ENCODE measurements at places on chromosomes 1 and 21. TPM values are rescaled to one million over a fixed set of nuclear protein-coding genes. Genes with fewer than 3 reads are reported as not detected.

CELA3A gene
- total RNA-seq: not detected

RPE65 gene
- total RNA-seq: not detected

CRABP2 gene
- total RNA-seq: 1.2 TPM

E2F2 gene
- total RNA-seq: 36.1 TPM

NGF gene
- total RNA-seq: not detected

LYPD8 gene
- not detected for total RNA-seq

ZCCHC17 gene
- 34.2 TPM for total RNA-seq

SERINC2 gene
- total RNA-seq: not detected

ERO1B gene
- total RNA-seq: 3.7 TPM

FOXE3 gene
- not detected for total RNA-seq

CLDN17 gene
- total RNA-seq: not detected

OR2G2 gene
- total RNA-seq: not detected

PLA2G2C gene
- total RNA-seq: not detected

AK5 gene
- total RNA-seq: 6.6 TPM

CCDC185 gene
- total RNA-seq: not detected

SELP gene
- 1.1 TPM for total RNA-seq

RGS16 gene
- total RNA-seq: 68.1 TPM

SPRR2D gene
- not detected for total RNA-seq

DNTTIP2 gene
- total RNA-seq: 114 TPM

TDRD5 gene
- total RNA-seq: not detected

All from activated naive CD8-positive, alpha-beta T cell treated with anti-CD3 and anti-CD28 coated beads for 36 hours (primary cell).